ENCODE measurements at places on chromosomes 5 and 9.

GRCh38 chr9:35374436-35374835, 115.5 kb upstream of the RUSC2 start:
- DNase-seq, result no peak

- peak; percentile 84 for DNase-seq
Observed at GRCh38 chr9:135887585-135888050, 19.7 kb downstream of the CAMSAP1 start.

DNA sequence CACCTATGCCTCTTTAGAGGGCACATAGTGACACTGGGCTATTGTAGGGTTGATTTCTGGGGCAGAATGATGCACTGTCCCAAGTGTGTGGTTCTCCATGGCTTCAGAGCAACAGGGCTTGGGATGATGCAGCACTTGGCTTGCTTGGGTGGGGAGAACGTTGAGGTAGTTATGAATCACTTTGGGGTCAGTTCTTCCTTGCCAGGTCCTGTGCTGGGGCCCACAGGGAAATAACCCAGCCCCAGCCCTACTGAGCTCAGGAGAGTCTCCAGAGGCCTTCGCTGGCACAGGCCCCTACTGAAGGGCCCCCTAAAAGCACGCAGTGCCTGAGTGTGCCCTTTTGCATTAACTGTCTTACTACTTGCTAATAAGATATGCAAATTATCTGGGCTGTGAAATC, 24.2 kb downstream of the JADE2 start:
- DNase-seq, result no peak

DNA sequence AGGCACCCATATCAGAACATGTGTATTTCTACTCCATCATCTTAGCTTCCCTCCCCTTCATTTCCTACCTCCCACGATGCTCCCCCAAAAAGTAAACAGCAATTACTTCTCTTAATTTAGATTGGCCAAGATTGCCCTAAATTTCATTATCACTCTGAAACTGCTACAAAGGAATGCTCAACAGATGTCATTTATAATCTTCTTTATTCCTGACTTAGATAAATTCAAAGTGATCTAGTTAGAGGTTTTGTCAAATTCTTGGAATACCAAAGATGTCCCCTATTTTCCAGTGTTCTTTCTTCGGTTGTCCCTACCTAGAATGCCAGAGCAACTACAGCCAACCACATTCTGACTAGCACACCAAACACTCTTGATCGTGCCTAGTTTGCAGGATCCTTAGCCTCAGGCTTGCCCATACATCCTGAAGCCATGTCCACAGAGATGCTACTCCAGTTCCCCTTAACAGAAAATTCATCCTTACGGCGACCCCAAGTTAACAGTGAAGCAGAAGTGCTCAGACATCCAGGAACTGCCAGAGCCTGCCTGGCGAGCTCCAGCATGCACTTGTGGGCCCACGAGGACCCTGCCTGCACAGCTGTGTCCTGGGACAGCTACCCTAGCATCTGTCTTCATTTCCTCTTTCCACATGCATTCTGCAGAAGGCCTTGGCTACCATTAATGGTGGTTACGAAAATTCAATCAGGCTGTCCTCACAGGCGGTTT, 31.6 kb downstream of the DAP start:
- peak; percentile 74 for DNase-seq

DNA sequence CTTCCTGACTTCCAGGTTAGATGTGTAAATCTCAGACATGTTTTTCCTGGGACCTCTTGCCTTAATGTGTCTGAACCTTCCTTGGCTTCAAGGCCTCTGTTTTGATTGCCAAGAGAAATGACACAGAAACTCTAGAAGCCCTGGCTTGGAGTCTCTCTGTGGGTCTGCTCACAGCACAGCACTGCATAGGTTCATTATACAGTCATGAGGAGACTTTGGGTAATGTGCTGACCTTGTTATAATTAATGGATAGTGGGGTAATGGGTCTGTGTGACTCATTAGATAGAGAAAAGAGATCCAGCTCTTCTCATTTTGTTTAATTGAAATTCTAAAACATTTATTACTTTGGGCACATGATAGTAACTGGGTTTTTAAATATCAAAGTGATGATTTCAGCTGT, 175.8 kb upstream of the GLRA1 start:
- DNase-seq, result no peak

- DNase-seq, result peak; percentile 70
Observed at GRCh38 chr5:93583768-93584595, 960 bp downstream of the NR2F1 start.

DNA sequence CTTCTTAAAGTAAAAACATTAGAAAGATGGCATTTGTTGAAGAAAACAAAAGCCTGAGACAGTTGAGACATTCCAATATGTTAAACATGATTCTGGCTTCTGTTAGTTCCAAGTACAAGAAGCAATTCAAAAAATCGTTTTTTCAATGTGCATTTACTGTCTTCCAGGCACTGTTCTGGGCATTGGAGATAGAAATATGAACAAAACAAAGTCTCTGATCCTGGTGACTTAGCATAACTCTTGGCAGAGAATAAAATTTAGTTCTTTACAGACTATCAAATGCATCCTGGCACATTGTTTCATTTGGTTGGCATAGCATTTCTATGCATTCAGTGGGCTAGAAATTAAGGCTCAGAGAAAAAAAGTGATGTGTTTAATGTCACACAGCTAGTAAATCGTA, 77.5 kb downstream of the VCAN start:
- no peak for DNase-seq

GRCh38 chr5:169126481-169127021, 174.4 kb downstream of the SLIT3 start:
- no peak for DNase-seq

DNA sequence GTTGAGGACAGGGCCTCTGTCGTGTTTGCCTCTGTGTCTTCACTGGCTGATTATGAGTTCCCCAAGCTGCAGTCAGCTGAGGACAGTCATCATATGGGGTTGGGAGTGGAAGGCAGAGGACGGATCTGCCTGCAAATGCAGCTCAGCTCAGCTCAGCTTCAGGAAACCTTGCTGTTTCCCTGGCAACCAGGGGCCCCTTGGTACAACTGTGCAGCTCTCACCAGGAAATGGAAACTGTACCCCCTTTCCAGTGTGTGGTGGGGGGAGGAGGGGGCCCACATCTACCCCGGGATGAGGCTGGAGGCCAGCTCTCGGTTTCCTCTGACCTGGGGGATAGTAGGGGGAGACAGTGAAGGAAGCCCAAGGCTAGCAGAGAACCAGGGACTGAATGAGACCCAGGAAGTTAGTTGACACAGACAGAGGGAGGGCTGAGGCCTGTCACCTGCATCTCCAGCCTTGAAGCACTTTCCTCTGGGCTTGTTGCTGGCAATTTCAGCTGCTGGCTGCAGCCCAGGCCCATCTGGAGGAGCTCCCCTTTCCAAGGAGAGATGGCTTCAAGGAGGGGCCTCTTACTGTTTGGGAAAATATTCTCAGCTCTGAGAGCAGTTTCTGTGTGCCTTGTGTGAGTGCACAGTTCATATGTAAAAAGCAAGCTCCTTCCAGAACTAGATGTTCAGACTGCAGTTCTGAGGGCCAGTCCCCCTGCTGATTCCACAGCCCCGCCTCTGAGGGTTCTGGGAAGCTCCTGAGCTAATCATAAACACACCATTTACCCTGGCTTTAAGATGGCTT, 6.9 kb downstream of the ANXA6 start:
- DNase-seq, result peak; percentile 81

- peak; percentile 37 for DNase-seq
Observed at GRCh38 chr9:74824654-74825053, 63.1 kb downstream of the TRPM6 start.

- DNase-seq, result no peak
Observed at GRCh38 chr5:116377276-116378006, 197.2 kb downstream of the SEMA6A start.

GRCh38 chr5:147167529-147167928, 67.3 kb upstream of the STK32A start:
- no peak for DNase-seq

DNA sequence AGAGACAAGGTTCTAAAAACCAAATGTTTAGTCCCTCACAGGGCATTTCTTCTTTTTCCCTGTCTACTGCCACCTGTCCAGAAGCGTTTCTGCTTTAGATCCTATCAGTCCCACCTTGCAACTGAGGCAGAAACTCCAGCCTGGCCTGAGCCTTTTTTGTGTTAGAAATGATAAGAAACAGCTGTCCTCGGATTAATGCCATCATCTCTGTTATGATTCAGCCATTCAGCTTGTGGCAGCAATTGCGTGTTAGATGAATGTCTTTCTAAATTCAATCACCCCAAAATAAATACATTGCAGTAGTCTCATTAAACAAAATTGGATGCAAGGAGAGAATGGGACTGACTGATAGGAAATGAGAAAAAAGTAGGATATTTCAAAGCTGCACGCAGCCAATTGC, 28.3 kb upstream of the FRMPD1 start:
- no peak for DNase-seq

DNA sequence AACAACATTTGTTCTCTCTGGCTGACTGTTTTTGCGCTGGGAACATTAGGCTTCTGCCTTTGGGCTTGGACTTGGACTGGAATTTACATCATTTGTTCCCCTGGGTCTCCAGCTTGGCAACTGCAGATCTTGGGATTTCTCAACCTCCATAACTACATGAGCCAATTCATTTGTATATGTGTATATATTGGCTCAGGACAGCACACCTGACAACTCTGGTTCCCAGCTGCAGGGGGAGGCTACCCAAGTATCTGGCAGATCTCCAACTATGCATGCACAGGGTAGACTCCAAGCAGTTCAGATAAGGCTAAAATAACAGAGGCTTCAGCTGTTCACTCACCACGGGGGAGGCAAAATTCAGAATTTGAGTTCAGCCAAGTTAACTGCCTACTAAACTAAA, 31.6 kb upstream of the F2RL1 start:
- DNase-seq, result peak; percentile 49

GRCh38 chr5:75614176-75614575, 2.9 kb downstream of the ANKDD1B start:
- DNase-seq, result no peak

DNA sequence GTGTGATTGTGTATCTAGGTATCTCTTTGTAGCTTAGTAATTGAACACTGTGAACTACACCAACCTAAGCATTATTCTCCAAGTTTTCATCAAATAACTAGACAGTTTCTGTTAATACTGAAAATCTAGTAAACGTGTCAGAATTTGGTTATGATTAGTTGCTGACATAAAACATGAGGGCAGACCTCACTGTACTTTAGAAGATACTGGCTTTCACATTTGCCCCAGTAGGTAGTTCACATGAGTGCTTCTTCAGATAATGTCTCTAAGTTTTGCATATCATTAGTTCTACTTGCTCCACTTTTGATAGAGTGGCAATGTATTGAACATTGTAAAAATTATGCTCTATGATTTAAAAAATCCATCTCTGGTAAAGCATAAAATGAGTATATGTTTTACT, 7.1 kb downstream of the CDKN2B start:
- no peak for DNase-seq

- DNase-seq, result no peak
Observed at GRCh38 chr5:68446487-68446894, 230.9 kb downstream of the PIK3R1 start.
